ENCODE measurements at places on chromosomes 1 and 21.
A peak's percentile ranks its signal among the peaks of the same experiment; 100 is the strongest.

DNA sequence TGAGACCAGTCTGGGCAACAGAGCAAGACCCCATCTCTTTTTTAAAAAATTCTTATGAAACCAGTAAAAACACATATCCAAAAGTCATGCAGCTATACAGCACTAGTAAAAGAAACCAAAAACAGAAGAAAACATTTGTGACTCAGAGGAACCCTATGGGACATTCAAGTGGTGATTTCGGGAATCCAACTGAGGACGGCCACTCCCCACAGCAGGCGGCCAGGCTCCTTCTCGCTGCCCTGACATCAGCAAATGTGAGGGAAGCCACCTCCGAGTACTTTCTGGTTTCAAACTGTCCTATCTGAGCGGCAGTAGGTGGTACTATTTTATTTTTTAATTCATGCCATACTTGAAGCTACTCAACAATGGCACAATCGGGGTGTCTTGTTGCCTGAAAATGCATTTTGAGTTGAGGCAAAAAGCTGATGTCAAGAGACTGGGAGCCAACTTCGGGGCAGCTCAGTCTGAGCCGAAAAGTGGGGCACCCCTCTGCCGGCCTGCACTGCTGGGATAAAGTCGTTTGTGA is 3.3 kb downstream of the SUMO3 start:
- DNase-seq: peak; percentile 41

GRCh38 chr1:64721576-64722145 is 23.2 kb upstream of the RAVER2 start:
- DNase-seq: no peak

- peak; percentile 77 for DNase-seq
Observed at GRCh38 chr1:78543941-78544643, 53.3 kb downstream of the PTGFR start.

DNA sequence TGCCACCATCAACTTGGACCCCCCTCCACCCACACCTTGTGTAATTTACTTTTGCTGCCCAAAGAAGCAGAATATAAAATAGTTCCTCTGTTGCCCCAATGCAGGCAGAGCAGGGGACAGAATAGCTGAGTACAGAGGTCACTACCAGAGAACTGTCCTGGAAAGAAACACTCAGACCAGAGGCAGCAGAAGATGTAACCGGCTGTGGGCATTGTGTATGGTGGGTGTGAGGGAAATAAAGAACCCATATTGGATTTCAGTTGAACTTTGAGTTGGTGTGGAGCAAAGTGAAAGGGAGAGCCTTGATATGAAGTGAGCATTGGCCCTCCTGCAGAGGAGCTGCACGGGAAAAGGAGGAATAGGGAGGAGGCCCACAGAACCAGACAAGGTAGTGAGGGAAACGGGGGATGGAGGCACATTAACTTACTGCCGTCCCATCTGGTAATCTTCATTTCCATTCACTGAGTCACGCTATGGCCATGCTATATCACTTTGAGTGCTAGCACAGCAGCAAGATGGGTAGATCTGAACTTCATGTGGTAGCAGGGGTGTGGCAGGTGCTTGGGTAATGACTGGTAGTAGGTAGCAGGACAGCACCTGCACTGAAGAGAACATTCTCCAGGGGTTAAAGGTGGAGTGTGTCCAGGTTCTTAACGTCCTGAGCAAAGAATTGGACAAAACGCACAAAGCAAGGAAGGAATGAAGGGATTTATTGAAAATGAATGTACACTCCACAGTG is 56.3 kb upstream of the FBXO28 start:
- no peak for DNase-seq

- peak; percentile 29 for DNase-seq
Observed at GRCh38 chr1:174700775-174701174, 253.0 kb downstream of the GPR52 start.

DNA sequence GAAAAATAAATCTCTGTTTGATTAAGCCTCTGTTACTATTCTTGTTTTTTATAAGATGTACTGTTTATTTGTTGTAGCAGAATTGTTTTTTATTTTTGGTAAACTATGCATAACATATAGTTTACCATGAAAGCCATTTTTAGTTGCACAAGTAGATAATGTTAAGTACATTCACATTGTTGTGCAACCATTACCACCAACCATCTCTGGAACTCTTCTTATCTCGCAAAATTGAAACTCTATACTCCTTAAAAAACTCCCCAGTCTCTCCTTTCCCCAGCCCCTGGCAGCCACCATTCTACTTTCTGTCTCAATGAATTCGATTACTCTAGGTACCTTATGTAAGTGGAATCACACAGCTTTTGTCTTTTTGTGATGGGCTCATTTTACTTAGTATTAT is 27.4 kb upstream of the UHMK1 start:
- no peak for DNase-seq

DNA sequence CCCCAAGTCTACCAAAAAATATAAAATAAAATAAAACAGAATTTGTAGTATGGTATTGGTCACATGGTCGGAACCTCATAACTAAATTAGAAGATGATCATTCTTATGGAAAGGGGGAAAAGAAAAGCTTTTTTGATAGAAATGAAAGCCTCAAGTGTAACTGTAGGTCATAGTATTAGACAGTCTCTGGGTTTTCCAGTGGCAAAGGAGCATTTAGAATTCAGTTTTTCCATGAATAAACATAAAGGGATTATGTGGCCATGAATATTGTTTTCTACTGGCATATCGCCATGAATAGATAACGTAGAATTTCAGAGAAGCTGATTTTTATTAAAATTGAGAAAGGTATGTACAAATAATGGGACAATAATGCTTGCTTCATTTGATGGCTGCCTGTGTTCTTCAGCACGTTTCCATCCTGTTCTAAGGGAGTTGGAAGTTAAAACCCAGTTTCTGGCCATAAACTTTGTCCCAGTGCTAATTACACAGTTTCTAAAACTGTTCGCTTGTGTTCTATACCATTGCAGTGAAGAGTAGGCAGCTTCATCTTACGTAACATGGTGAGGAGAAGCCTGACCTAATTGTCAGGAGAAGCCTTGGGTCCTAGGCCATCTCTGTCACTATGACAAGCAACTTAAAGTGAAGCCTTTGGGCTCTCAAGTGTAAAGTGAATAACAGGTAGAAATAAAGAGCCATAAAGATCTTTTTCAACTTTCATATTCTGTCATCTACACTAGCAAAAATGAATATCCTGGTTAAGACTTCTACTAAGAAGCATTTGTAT is 70.5 kb upstream of the PGD start:
- DNase-seq: no peak

- no peak for DNase-seq
Observed at GRCh38 chr1:246106342-246106763, 400.7 kb downstream of the SMYD3 start.

DNA sequence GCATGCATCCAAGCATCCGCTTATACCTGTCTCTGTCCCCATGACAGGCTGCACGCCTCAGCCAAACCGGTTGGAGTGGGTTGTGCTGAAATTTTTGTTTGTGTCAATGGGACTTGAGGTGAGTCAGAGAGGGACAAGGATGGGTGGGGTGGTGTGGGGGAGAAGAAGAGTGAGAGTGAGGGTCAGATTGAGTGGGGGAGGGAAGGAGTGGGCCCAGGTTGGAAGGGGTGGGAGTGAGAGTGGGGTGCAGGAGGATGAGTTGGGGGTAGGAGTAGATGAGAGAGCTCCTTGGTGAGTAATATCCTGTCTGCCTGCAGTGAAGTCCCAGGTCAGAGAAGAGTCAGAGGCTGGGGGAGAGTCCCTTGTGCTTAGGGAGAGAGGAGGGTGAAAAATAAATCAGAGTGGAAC is 3.3 kb upstream of the NECTIN4 start:
- peak; percentile 52 for DNase-seq

DNA sequence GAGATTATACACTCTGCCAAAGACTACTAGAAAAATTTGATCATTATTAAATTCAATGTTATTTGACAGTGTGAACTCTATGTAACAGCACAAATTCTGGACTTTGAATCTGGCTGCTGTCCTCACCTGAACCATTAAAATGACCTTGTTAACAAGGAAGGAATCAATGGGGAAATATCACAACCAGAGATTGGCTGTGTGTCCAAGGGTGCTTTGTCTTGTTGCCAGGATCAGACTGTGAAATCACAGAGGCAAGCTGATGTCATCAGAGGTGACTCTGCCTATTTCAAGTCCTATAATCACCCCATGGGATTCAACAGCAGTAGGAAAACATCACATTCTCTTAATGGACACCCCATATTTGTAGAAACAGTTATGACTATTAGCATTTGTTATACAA is 46.8 kb downstream of the ADAMTS5 start:
- peak; percentile 12 for DNase-seq

- DNase-seq: no peak
Observed at GRCh38 chr1:116717318-116717717, 36.9 kb upstream of the CD2 start.

GRCh38 chr21:38272215-38272614 is 15.4 kb downstream of the KCNJ15 start:
- no peak for DNase-seq

- no peak for DNase-seq
Observed at GRCh38 chr1:184049836-184050468, 1.6 kb upstream of the TSEN15 start.

DNA sequence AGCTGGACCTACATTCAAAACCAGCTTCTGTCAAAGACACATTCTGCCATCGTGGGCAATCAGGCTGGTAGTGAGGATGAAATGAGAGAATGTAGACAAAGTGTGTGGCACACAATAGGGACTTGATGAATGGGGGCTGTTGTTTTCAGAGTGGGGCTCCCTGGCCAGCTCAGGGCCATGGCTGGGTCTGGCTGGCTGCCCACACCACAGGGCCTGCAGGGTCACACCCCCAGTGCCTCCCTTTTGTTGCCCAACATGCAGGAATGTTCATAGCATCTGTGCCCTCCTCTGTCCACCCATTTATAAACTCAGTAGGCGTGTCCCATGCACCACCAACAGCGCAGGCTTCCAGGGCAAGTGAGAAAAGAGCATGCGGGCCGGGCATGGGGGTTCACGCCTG is 20.8 kb upstream of the ECE1 start:
- peak; percentile 30 for DNase-seq

DNA sequence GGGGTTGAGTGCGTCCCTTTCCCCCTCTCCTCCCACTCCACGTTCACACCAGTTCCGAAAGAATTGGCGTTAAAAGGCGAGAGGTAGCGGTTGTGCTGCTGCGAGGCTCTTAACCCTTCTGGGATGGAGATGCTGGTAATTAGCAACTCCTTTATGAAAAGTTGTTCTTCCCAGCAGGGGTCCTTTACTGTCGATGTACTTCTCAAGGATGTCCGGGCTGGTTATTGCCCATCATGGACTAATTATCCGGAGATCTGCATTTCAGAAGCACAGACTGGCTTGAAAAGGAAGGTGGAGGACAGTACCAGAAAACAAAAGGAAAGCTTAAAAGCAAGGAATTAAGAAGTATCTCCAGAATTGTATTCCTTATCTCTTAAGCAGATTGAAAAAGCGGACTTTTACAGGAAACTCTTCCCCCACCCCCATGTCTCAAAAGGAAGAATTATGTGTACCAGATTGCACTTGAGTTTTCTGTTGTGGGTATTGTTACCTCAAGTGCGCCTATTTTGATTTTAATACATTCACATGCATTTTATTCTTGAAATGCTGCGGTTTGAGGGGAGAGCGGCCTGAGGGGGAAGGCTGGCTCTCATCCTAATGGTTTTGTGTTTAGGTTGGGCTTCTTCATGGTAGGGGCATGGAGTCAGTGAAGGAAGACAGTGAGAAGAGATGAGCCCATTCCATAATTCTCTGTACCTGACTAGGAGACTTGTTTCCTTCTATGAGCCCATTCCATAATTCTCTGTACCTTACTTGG is 1.5 kb downstream of the AK4 start:
- peak; percentile 13 for DNase-seq

GRCh38 chr1:18481921-18482701 is 1.4 kb downstream of the KLHDC7A start:
- no peak for DNase-seq

- no peak for DNase-seq
Observed at GRCh38 chr1:57644667-57645066, 220.8 kb upstream of the DAB1 start.

- no peak for DNase-seq
Observed at GRCh38 chr21:34266351-34266750, 97.5 kb upstream of the KCNE2 start.

DNA sequence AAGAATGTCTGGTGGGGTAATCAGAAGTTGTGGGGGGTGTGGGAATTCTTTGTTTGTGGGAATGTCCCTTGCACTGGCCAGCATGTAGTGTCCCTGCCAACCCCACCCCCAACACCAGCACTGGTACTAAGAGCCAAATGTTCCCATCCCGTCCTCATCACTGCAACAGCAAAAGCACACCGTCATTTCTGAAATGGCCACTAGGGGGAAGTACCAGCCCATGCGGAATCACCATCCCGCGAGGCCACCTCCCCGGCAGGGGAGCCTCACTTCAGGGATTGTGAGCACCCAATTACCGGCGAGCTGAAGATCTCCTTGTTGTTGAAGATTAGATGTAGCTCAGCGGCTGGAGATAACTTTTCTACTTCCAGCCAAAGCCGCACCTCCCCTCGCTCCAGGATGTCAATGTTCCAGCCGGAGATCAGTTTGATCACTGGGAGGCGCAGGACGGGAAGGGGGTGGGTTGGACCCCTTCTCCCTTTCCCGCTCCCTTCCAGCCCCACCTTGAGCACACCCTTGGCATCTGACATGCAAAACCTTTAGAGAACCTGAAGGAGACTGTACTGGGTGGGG is 41.0 kb downstream of the MYOM3 start:
- DNase-seq: peak; percentile 79

- DNase-seq: peak; percentile 62
Observed at GRCh38 chr21:44880405-44881197, 7.1 kb upstream of the PTTG1IP start.

DNA sequence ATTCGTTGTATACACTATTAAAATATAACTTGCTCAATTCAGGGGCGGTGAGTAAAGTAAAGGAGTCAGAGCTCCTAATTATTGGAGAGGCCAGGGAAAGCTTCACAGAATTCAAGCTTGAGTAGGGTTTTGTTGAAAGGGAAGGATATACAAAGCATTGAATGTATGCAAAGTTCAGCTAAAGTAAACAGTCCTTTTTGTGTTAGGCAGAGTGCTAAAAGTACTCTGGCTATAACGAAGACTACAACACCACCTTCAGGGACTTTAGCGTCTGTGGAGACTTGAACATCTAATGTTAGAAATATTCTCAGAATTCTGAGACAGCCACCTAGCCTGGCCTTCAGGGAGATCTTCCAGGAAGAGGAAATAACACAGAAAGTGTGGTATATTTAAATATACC is 1.1 kb downstream of the FALEC start:
- peak; percentile 12 for DNase-seq

- DNase-seq: peak; percentile 63
Observed at GRCh38 chr1:212630158-212630900, 21.8 kb downstream of the ATF3 start.

- no peak for DNase-seq
Observed at GRCh38 chr1:110572751-110573150, 33.4 kb downstream of the KCNA2 start.

DNA sequence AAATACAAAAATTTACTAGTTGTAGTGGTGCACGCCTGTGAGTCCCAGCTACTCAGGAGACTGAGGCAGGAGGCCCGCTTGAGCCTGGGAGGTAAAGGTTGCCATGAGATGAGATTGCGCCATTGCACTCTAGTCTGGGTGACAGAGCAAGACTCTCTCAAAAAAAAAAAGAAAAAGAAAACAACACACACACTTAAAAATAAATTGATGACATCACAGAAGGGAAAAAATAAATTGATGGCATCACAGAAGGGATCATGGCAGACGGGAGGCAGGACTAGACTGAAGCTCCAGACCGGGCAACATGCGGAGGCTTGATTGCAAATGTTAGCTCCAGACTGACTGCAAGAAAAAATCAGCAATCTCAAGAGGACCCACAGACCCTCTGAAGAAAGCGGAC is 43.3 kb downstream of the KLHL20 start:
- DNase-seq: no peak
